ENCODE measurements at places on chromosomes 2 and 18. TPM values are rescaled to one million over a fixed set of nuclear protein-coding genes. Genes with fewer than 3 reads are reported as not detected.

The CBLN2 gene
- not detected for total RNA-seq

- DNase-seq, result no peak
Measured at GRCh38 chr2:83106853-83107252, 1352.2 kb downstream of the SUCLG1 start.

GRCh38 chr2:224099861-224100643, 61.0 kb upstream of the SERPINE2 start:
- DNase-seq, result no peak

GRCh38 chr2:163984986-163985385, 249.2 kb upstream of the FIGN start:
- no peak for DNase-seq

DNA sequence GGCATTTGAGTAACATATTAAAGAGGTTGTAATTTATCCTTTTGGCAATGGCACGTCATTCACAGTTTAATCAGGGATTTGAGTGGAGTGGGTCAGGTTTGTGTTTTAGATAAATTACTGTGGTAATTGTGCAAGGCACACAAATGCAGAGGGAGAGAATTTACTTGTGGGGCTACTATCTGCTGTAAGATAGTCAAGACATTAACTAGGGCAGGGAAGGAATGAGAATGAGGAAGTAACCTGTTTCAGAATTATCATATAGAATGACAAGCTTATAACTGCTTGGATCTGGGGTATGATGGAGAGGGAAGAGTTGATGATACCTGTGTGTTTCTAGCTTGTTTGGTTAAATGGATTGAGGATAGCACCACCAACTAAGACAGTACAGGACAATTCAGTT, 58.9 kb upstream of the ZSWIM2 start:
- no peak for DNase-seq

DNA sequence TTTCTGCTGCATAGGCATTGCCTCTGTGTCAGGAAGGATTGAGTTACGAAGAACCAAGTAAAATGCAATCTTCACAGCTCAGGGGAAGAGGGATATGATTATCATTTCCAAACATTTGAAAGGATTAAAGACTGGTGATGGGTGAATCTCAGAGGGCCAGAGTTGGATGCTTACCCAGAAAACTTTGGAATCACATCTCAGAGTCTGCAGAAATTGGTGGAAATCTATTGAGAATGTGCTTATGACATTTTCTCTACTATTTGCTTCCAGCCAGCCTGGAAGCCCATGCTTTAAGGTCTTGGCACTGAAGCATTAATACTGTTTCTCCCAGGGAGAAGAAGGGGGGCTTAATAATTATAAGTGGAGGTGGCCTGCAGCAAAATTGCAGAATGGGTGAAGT, 1301.4 kb upstream of the PIK3C3 start:
- DNase-seq, result no peak

DNA sequence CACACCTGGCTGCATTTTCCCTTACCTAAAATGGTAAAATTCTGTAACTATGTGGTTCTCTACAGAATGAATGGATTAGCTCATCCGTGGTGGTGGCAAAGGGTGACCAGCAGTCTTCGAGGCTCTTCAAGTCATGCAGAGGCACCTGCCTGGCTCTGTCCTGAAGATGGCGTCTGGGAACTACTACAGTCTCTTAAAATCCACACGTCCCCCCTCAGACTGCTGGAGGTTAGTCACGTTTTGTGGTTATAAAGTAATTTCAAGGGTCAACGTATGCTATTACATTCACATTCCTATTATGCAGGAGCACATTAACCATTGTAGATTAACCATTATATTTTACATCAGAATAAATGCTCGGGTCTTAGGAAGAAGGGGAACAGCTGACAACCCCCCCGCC, 616.7 kb downstream of the GALR1 start:
- DNase-seq, result no peak

All from CD4-positive, alpha-beta T cell (primary cell).